Stimulated activated naive CD8-positive, alpha-beta T cell treated with anti-CD3 and anti-CD28 coated beads, Interleukin-15, Interleukin-2, amounts not matched to agents 100 U/mL and 50 U/mL, for 24 hours (primary cell): ENCODE measurements at places on chromosomes 16 and 17.

GRCh38 chr17:32794533-32795246 lies 82.2 kb downstream of the MYO1D start:
- DNase-seq, result no peak

DNA sequence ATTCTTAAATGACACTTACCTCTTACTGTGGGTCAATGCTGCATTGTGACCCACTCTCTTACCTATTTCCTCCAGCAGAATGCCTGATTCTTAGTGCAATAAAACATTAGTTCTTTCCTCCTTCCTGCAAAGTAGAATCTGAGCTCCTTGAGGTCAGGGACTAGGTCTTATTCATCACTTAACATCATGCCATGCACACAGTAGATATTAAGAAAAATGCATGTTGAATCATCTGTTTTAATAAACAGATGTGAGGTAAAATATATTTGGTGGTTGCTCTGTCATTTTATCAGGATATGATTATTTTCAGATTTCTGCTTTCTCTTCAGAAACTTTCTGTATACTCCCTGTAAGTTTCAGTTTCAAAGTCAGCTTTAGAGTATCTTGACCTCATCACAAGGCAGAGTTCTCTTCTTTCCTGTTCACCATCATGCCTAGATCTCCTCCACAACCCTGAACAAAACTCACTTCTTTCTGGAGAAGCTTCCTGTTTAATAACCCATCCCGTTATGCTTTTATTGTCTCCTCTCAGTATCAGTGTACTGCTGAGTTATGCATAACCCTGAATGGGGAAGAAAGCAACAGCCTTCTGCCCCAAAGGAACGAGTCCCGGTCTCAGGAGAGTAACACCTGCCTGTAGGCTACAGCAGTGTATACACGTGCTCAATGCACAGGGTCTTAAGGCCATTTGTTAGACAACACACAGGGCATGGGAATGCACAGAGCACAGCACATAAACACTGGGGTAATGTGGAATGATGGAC lies 30.3 kb upstream of the SUPT4H1 start:
- DNase-seq, result no peak

- DNase-seq, result no peak
Observed at GRCh38 chr16:89370601-89371000, 119.8 kb downstream of the ANKRD11 start.

DNA sequence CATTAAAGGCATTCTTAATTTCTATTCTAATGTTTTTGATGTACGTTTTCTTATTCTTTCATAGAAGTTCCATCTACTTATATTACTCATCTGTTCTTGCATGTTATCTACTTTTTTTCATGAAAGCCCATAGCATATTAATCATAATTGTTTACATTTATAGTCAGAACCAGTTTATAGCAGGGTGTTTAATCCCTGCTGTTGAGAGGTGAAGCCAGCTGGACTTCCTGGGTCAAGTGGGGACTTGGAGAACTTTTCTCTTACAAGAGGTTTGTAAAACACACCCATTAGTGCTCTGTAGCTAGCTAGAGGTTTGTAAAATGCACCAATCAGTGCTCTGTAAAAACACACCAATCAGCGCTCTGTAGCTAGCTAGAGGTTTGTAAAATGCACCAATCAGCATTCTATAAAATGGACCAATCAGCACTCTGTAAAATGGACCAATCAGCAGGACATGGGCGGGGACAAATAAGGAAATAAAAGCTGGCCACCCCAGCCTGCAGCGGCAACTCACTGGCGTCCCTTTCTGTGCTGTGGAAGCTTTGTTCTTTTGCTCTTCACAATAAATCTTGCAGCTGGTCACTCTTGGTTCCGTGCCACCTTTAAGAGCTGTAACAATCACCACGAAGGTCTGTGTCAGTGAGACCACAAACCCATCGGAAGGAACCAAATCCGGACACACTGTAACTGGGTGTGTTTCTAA lies 120.6 kb downstream of the TANC2 start:
- DNase-seq, result no peak

DNA sequence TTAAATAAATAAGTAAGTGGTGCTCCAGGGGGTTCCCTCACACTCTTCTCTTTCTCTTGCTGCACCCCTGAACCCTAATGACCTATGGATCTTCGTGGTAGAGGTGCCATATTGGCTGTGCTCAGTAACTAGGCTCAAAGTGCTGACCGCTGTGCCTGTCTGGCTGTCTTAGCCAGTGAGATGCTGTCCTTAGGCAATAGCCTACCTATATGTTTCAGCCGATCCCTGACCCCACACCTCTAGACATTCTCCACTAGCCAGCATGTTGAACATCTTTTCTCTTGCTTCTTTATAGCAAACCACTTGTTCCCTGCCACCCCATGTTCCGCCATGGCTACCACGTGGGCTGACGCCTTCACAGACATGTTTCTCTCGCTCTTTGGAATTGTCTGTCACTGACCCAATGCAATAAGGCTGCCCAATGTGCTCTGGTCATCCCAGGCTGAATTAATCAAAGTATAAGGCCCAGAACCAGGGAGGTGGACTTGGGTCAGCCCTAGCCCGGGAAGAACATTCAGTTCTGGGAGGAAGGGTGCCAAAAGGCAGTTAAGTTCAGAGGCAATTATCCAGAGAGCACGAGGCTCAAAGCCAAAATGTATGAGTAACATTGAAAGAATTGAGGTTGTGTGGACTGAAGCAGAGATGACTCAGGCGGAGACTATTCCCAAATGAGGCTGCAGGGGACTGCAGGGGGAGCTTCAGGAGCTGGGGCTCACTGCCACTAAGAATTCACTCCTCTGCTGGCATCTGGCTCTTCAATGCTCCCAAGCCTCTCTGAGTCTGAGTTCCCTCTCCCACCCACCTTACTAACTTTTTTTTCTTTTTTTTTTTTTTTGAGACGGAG lies 28.7 kb upstream of the TNRC6A start:
- DNase-seq, result no peak

GRCh38 chr17:67779098-67779672 lies 46.1 kb upstream of the BPTF start:
- DNase-seq, result peak; percentile 48
